ENCODE measurements at places on chromosomes 3 and 15.

GRCh38 chr3:157056035-157056434, 103.9 kb downstream of the CCNL1 start:
- DNase-seq, result no peak

- no peak for DNase-seq
Measured at GRCh38 chr15:77675806-77676415, 43.2 kb upstream of the LINGO1 start.

DNA sequence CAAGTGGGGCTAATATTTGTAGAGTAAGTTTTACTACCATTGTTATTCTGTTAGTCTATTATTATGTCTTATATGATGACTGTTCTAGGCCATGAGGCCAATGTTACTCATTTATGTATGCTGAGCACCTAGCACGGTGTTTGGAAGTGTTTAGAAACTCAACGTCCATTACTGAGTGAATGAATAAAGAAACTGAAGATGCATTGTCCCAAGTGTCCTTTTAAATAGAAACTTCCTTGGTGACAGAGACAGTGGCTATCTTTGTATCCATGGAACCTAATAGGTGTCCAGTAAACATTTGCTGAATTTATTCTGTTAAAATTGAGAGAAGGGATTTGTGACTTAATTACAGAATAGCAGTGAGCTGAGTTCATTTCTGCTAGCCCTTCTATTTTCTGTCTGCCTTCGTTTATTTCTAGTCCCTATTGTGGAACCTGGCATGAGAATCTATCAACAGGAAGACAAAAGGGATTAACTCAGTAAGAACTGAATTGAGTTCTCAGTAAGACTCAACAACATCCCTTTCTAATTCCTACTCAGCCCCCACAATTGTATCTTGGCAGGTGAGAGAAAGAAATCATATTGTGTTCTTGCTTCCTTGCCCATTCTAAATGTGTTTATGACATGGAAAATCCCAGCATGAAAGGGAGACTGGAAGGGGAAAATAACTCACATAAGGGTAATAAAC, 246.6 kb upstream of the LRRC3B start:
- DNase-seq, result no peak

- no peak for DNase-seq
Measured at GRCh38 chr3:111862974-111863373, 3.9 kb downstream of the PHLDB2 start.

- no peak for DNase-seq
Measured at GRCh38 chr3:6737630-6738029, 123.3 kb upstream of the GRM7 start.

DNA sequence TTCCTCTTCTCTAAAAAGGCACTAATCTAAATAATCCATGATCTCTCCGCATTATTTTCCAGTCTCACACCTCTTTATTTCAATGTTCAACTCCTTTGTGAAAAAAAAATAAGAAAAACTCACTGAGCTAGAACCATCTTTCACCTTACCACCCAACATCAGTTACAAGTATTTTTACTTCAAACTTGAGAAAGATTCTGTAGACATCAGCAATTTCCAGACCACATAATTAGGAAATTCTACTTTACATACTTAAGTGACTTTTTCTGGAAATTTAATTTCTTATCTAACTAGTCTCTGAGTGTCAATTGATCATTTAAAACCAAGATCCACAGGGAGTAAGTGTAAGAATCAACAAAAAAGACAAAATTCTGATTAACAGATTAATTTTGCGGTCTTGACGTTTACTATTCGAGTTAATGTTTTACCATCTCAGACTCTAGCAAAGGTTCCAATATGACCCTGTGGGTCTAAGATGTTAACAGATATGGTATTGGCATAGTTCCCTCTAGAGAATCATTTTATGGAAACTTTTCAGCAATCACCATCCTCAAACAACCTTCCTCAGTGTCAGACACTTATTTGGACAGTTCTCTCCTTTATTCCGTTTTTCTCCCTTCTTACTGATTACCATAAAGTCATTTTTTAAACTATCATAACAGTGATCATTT, 5.1 kb downstream of the ATP13A3 start:
- no peak for DNase-seq

- DNase-seq, result no peak
Measured at GRCh38 chr15:78177447-78177873, 28.3 kb downstream of the IDH3A start.

- DNase-seq, result no peak
Measured at GRCh38 chr3:196444500-196444894, 12.3 kb upstream of the UBXN7 start.

GRCh38 chr3:9074079-9074478, 110.8 kb upstream of the RAD18 start:
- DNase-seq, result no peak

GRCh38 chr3:181431748-181432147, 280.0 kb upstream of the SOX2 start:
- DNase-seq, result no peak

GRCh38 chr3:157079676-157080369, 80.1 kb downstream of the CCNL1 start:
- DNase-seq, result no peak

DNA sequence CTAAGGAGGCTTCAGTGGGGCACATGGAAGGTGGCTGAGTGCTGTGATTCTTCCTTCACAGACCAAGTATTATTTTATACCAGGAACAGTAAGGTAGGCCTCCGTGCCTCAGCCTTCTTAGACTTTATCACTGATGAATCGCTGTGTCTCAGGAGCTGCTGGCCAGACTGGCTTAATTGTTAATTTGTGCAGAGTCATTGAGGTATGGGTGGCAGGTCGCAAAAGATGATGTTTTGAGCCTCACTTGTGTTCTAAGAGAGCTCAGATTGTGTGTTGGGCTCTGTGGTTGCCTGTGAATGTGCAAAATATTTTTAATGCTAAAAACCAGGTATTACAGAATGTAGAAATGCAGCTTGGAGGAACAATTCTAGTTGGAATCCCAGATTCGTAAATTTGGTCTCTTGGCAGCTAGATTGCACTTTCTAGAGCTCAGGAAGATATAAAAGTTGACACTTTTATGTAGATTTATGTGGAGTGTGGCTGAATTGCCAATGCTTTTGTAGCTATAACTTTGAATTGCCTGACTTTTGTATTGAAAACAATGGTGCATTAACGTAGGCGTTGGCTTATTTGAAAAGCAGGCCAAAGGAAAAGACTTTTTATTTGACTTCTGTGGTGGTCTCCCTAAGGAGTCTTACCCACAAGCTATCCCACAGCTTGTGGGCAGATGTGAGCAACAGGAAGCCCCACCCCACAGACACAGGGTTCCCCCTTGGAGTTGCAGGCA, 53.4 kb downstream of the LARS2 start:
- DNase-seq, result no peak

DNA sequence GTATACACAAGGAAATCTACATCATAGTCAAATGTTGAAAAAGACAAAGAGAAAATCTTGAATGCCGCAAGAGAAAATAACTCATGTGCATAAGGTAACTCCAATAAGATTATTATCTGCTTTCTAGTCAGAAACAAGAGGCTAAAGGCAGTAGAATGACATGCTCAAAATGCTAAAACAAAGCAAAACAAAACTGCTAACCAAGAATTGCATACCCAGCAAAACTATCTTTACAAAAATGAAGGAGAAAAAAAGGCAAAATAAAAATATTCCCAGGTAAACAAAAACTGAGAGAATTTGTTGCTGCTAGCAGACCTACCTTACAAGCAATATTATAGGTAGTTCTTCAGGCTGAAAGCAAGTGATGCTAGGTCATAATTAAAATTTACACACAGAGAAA, 76.4 kb upstream of the TMEM158 start:
- no peak for DNase-seq

GRCh38 chr15:71679793-71680353, 130.5 kb upstream of the NR2E3 start:
- DNase-seq, result no peak

DNA sequence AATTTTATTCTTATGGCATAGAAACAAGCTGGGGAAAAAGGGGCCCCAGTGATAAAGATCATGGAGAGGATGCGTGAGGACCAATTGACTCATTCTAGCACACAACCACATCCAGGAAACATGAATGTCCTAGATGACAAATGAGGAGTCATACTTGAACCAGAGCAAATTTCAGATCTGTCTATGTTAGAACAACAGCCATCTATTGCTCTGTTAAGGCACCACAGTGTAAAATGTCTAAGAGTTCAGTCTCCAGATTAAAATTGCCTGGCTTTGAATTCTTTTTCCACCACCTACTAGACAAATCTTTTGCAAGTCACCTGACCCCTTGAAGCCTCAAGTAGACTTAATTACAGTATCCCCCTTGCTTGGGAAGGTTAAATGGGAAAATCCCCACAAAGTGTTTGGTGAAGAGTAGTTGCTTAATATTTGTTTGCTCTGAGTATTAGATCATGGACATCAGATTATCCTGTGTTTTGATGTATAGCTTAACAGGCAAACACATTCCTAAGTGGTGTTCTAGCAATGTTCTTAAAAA, 258.7 kb upstream of the TGFBR2 start:
- DNase-seq, result no peak

- DNase-seq, result no peak
Measured at GRCh38 chr3:184952671-184953070, 140.7 kb downstream of the VPS8 start.

DNA sequence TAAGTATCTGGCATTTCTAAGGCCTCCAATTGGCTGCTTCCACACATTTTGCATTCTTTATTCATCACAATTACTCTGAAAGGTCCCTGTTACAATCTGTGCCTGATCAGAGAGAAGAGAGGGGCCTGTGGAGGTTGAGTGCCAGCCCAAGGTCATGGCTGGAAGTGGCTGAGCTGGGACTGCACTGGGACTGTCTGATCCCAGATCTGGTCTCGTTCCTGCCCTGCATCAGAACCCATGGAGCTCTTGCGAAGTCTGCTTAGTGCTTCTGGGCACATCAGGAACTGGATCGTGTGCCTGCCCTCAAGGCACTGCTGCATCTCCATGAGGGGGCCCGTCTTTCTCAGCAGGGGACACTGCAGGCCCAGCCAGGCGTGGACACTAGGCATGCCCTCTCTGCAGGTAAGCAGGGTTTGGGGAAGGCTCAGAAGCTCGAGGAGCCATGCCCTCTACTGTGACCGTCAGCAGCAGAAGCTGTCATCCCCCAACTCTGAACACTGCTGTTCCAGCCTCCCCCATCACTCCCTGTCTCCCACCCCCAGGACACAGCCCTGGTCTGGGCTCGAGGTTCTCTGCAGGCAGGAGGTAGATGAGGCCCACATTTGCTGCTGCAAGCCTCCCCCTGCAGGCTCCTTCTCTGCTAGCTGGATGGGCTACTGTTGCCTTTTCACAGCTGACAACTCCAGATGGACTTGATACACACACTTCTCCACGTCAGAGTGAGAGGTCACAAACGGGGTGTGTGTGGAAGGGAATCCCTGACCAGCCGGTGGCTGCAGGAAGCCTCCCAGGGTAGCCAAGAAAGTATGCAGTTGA, 96.5 kb upstream of the PRR23E start:
- no peak for DNase-seq

DNA sequence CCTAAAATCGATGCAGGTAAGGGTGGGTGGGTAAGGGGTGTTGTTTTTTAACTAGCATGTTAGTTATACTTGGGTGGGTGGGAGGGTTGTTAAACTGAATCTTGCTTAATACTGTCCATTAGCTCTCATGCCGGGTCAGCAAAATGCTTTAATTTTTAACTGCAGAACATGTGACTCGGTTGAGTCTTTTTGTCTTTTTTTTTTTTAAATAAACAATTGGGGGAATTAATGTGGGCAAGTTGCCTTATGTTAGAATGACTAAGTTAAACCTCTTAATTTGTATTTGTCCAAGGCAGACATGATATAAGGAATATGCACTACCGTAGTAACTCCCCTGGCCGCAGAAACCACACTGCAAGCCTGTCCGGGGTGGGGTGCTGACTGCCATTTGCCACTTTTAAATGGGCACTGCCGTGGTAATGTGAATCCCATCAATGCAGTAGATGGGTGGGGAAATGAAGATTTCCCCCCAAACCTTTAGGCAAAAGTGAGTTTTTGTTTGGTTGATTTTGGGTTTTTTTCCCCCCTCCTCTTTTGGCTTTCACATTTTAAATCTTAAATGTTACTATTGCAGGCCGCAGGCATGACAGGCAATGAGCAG, 54.3 kb upstream of the CCR4 start:
- no peak for DNase-seq

DNA sequence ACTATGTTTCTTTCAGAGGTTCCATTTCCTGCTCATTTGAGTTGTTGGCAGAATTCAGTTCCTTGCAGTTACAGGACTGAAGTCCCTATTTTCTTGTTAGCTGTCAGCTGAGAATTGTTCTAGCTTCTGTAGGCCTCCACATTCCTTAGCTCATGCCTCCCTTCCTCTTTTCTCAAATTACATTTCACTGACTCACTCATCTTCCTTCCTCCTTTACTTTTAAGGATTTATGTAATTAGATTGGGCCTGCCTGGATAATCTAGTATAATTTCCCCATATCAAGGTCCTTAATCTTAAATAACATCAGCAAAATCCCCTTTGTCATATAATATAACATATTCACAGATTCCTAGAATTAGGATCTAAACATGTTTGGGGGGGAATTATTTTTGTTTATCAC, 40.6 kb upstream of the RBMS3 start:
- DNase-seq, result no peak

GRCh38 chr3:178284181-178284580, 252.1 kb upstream of the KCNMB2 start:
- DNase-seq, result no peak

GRCh38 chr15:89441295-89441812, 55.0 kb downstream of the RHCG start:
- no peak for DNase-seq

- no peak for DNase-seq
Measured at GRCh38 chr3:120756061-120756460, 13.5 kb downstream of the GTF2E1 start.

DNA sequence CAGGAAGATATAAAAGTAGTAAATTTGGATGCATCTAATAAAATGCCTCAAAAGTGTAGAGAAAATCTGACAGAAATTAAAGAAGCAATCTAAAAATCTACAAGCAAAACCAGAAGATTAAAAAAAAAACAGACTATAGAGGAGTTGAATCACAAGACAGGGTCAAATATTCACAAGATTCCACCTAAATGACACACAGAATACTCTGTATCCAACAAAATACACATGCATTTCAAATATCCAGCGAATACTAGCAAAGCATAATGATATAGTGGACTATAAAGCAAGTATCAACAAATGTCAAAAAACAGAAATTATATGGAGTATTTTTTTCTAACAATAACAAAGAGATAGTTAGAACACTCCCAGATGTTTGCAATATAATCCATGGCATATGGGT, 20.5 kb upstream of the ACTC1 start:
- DNase-seq, result no peak

GRCh38 chr3:113802795-113803455, 35.7 kb upstream of the GRAMD1C start:
- no peak for DNase-seq

- DNase-seq, result no peak
Measured at GRCh38 chr3:79885407-79885806, 117.6 kb upstream of the ROBO1 start.

All from activated T-helper 1 cell treated with anti-CD3 and anti-CD28 coated beads, Interleukin-2, amount 50 U/mL, for 16 hours (primary cell).